Activated naive CD8-positive, alpha-beta T cell treated with anti-CD3 and anti-CD28 coated beads, Interleukin-2, amount 50 U/mL, for 16 hours (primary cell): ENCODE measurements at places on chromosomes 1 and 21.

GRCh38 chr1:2273401-2274090 lies 45.4 kb downstream of the SKI start:
- no peak for DNase-seq

GRCh38 chr1:210438928-210439841 lies 110.5 kb downstream of the HHAT start:
- no peak for DNase-seq

DNA sequence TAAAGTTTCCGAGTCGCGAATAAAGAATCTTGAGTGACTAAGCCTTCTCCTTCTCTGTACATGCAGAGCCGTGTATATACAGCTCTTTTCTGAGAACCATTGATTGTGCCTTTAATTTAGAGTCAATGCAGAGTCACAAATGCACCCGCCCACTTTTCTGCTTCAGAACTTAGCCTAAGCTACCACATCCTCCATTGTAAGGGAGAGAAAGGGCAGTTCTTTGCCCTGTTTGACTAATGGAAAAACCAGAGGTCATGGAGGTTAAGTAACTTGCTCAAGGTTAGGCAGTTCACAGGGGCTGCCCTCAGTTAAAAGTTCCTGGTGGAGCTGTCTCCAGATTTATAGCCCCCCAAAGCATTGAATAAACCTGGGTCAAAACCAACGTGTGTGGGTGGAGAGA lies 139.6 kb downstream of the TOMM20 start:
- DNase-seq, result no peak

DNA sequence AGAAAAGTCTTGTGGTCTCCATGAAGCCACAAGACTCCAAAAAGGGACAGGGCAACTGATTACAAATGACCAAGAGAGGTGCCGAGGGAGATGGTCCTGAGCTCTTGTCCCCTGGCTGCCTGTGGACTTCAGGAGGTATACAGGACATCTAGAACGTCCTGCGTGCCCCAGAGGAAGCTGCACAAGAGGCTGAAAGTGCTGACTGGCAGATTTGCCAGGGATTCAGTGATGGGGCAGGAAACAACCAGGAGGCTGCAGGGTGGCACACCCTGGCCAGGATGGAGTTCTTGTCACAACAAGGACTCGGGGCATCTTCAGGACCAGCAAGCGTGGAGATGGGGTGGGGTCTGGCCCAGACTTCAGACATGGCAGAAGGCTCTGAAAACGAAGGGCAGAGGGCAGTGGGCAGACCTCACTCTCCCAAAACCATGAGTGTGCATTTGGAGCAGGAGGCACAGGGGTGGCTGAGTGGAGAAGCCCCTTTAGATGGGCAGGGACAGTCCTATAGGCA lies 13.4 kb upstream of the PKP1 start:
- no peak for DNase-seq

DNA sequence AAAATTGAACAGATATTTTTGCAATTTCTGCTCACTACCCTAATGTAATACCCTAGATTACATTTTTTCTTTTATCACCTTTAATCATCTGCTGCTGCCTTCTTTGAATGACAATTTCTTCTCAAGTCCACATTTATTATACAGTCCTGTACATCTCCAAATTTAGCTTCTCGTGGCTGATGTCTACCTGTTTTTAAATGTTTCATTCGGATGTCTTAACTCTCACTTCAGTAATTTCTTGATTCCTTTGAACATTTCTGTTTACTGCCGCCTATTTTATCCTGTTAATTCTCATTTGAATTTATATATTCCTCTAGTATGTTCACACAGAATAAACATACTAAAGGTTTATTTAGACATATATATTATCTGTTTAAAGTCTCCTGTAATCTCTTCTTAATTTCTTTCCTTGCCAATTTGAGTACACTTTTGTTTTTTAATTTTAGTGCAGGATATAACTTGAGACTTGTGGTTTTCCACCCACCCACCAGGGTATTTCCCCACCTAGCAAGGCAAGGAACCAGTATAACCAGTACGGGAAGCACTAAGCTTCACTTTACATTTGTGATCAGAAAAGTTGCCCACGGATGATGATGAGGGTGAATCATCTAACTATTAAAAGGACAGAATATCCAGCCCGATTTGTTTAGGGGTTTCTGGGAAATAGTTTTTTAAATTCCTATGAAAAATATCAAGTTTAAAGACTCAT lies 12.7 kb downstream of the INSL5 start:
- peak; percentile 40 for DNase-seq

- DNase-seq, result no peak
Observed at GRCh38 chr1:17370618-17371017, 1.4 kb upstream of the PADI6 start.

DNA sequence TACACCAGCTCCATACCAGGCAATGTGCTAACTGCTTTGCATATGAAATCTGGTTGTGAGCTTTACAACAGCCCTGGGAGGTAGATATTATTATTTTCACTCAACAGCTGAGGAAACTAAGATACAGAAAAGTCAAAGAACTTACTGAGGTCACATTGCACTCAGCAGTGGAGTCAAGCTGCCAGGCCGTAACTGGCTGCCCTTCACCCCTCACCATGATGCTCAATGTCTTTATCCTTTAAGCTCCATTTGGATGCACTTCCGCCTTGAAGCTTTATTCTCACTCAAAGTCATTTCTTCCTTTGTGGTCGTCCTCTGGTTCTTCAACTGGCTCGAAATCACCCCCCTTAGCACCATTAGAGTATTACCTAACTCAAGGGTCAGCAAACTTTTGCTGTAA lies 81.7 kb upstream of the RALGPS2 start:
- no peak for DNase-seq

DNA sequence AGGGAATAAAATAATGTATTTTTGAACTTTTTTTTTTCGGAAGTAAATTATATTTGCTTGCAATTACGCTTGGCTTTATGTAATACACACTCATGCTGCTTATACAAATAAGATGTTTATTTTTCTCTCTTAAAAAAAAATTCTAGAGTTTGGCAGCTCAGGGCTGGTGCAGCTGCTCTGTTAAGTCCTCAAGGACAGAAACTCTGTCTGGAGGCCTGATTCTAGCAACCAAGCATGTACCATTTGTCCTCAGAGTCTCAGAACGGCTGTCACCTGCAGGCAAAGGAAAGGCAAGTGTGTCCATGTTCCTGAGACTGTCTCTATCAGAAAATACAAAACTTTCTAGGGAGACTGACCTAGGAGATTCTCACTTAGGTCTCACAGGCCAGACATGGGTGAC lies 23.2 kb upstream of the CLDN17 start:
- DNase-seq, result no peak

DNA sequence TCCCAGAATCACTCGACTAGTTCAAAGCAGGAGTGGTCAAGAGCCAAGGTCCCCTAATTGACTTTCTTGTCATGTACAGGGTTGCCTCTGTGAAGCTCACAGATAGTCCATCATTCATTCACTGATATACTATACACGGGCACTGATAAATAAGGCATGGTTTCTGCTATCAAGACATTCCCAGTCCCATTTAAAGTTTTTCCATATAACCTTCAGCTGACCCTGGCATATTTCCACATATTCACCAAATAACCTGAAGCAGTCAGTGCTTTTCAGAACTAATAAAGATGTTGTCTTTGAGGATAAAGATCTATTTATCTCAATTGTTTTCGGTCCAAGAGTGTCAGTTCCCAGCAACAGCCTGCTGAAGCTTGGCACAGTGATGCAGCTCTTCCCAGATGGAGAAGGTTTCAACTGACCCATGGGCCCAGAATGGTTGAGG lies 173.4 kb downstream of the ZZZ3 start:
- DNase-seq, result no peak

DNA sequence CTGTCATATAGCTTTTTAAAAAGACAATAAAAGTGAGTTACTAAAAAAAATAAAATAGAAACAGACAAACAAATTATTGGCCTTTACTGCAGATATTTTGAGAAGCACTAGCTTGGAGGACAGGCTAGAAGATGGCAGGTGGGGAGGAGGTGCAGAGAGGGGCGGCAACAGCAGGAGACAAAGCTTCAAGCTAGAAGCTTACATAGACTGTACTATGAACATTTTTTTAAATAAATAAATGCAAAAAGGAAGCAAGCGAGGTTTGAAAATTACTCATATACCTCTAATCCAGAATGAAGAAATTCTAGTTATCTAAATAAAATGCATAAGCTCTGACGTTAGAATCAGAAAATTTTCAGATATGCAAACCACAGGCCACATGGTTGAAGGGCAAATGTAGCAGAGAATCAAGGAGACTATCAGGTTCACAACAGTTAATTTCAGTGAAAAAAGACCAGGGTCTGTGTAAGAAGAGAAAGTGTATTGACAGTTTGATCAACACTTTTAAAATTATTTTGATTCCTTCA lies 54.9 kb downstream of the NRIP1 start:
- no peak for DNase-seq

DNA sequence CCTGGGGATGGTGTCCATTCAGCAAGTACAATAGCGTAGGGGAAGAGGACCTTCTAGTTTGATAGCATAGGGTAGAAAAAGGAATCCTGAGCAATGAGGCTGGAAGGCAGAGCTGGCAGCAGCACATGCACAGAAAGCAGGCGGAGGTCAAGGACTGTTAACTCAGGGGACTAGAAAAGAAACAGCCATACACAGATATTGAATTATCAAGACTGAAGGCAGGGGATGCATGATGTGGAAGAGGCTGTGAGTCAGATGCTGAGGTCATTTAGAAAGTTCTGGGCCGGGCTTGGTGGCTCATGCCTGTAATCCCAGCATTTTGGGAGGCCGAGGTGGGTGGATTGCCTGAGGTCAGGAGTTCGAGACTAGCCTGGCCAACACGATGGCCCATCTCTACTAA lies 65.6 kb downstream of the OPTC start:
- no peak for DNase-seq

GRCh38 chr1:176055398-176055797 lies 151.7 kb downstream of the COP1 start:
- DNase-seq, result no peak
